T47D (cell line): ENCODE measurements at places on chromosomes 3 and 15.

DNA sequence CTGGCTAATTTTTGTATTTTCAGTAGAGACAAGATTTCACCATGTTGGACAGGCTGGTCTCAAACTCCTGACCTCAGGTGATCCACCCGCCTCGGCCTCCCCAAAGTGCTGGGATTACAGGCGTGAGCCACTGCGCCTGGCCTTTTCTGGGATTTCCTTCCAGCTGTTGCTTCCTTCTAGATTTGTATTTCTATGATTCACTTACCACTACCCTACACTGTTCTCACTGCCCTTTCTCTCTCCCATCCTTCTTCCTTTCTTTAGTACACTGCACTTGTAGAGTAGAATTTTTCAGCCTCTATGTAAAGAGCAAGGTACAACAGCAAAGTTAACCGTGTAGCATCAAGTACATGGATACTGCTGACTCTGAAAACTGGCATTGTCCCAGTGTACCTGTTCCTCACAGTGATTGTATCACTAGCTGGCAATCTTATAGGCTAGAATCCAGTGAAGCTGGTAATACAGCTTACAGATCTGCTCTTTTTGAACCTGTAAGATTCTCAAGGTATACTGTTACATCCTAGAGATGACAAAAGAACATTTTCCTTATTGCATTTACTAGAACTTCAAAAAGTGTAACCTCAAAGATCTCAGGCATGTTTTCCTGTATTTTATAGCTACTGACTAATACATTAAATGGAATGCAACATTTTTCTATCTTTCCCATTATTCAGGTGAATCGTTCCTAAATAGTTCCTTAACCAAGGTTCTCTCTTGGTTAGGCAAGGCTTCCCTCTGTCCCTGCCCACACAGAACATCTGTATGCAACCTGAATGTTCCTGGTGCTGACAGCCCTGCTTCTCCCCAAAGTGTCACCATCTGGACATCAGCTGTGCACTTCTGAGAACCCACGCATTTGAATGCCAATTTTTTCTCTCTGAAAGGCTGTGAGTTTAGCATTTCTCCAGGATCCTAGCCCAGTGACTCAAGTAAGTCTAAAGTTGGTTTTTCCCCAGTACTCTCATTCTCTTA, 74.1 kb upstream of the RAP2B start:
- no peak for DNase-seq

GRCh38 chr3:170714562-170715535, 129.0 kb upstream of the SLC7A14 start:
- no peak for DNase-seq

DNA sequence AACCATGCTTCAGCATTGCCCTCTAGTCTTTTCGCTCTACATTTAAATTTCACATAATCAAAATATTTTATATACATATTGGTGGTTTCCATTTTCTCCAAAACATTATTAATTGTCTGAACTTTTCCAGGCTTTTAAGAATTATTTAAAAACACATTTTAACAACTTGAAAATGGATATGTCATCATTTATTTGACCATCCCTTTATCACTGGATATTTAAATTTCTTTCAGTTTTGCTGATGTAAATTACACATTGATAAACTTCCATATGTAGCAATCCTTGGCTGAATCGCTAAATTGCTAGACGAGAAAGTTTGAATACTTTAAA, 146.0 kb downstream of the ATP10A start:
- no peak for DNase-seq

GRCh38 chr3:183233966-183234365, 19.1 kb upstream of the B3GNT5 start:
- DNase-seq = no peak

- no peak for DNase-seq
Measured at GRCh38 chr15:67177752-67178151, 76.7 kb downstream of the AAGAB start.
